ENCODE measurements at places on chromosomes 12 and 14. TPM values are rescaled to one million over a fixed set of nuclear protein-coding genes. Genes with fewer than 3 reads are reported as not detected.
A peak's percentile ranks its signal among the peaks of the same experiment; 100 is the strongest.

Gene LYZ
- total RNA-seq: 27.3 TPM

Gene GALNT16
- total RNA-seq: 2.0 TPM

Gene TCL1A
- not detected for total RNA-seq

Gene TROAP
- 0.46 TPM for total RNA-seq

Gene CELA1
- total RNA-seq: not detected

Gene TAS2R20
- total RNA-seq: 3.6 TPM

Gene PRPH
- total RNA-seq: 11.4 TPM

Gene FOXM1
- total RNA-seq: 1.2 TPM

Gene TMTC1
- 12.9 TPM for total RNA-seq

Gene HSPB8
- 96.9 TPM for total RNA-seq

Gene KLRD1
- 0.40 TPM for total RNA-seq

Gene CYP27B1
- 0.14 TPM for total RNA-seq

Gene IL31
- not detected for total RNA-seq

Gene KRT77
- total RNA-seq: 0.09 TPM

Gene SYCP3
- total RNA-seq: not detected

Gene ESPL1
- 0.55 TPM for total RNA-seq

Gene PSMA6
- total RNA-seq: 181 TPM

Gene BEST3
- total RNA-seq: 0.85 TPM

Gene KCNMB4
- 1.5 TPM for total RNA-seq

Gene EXD2
- 25.3 TPM for total RNA-seq

Gene ATF7IP
- total RNA-seq: 47.1 TPM

Gene TMEM229B
- 85.4 TPM for total RNA-seq

DNA sequence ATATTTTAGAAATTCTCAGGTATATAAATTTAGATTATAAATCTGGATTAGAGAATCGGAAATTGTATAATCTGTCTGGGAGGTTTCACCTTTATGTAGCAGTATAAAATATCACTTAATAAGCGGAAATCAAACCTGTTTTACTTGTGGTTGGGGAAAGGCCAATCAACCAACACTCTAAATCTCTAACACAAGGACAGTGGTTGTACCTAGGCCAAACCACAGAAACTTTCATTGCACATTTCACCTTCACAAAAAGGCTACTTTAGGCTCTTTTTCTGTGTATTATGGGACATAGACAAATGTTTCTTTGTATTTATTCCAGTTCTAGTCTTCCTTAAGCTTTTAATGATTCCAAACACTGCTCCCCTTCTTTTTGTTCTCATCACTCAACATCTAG lies 19.8 kb downstream of the ERH start:
- no peak for DNase-seq

DNA sequence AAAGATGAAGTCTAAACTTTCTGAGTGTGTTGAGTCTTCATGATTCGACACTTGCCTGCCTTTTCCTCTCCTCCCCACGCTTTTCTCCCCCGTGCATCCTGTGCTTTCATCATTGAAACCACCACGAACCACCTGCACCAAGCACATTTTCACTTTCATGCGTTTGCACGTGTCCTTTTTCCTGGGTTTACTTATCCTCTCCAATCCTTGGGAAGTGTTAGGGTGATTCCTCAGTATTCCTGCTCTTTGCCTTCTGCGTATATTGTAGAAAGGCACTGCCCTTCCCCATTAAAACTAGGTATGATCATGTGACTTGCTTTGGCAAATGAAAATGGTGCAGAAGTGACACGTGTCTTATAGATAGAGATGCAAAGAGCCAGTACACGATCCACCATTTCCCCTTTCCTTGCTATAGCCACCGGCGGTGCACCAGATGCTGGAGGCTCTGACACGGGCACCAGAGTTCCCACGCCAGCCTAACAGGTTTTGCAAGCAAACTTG lies 106.6 kb downstream of the BRMS1L start:
- DNase-seq: no peak

- DNase-seq: no peak
Measured at GRCh38 chr12:129152351-129153104, 299.2 kb downstream of the GLT1D1 start.

- no peak for DNase-seq
Measured at GRCh38 chr12:9673404-9674225, 4.1 kb downstream of the CLEC2D start.

DNA sequence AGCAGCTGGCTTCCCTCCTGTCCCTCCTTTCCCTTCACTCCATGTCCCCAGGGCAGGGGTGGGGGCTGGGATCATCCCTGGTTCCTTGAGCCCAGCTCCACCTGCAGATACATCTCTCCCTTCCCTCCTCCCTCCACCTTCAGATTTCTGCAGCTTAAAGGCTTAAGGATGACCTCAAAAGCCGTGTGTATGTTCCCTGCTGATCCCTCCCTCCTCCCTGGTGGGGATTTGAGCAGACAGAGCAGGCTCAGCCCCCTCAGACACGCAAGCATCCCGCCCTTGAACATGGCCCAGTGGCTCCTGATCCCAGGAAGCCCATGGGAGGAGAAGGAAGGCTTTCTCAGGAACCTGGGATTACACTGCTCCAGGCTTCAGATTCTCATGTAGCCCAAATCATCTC lies 82.9 kb upstream of the RIN3 start:
- DNase-seq: no peak

GRCh38 chr12:42473561-42473960 lies 116.0 kb downstream of the PRICKLE1 start:
- no peak for DNase-seq

- DNase-seq: no peak
Measured at GRCh38 chr12:9721394-9722092, 11.4 kb downstream of the CLECL1 start.

DNA sequence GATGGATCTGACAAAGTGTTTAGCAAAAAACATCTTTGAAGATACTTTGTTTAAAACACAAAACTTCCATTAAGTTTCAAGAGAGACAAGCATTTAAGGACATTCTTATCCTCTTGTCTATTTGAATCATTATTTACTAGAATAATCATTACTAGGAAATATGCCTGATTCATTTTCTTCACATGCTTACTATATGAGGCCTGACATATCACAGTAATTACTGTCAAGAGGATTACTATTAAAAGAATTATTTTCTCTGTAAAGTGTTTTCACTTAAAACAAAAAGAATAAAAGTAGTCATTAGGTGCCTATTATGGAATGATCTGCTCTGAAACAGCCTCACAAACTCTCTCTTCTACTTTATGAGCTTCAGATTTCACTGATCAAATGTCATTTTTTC lies 402.1 kb upstream of the MGAT4C start:
- DNase-seq: no peak

GRCh38 chr12:31523306-31523705 lies 67.6 kb downstream of the DENND5B start:
- DNase-seq: no peak

GRCh38 chr12:96177013-96177412 lies 17.2 kb upstream of the ELK3 start:
- DNase-seq: no peak

DNA sequence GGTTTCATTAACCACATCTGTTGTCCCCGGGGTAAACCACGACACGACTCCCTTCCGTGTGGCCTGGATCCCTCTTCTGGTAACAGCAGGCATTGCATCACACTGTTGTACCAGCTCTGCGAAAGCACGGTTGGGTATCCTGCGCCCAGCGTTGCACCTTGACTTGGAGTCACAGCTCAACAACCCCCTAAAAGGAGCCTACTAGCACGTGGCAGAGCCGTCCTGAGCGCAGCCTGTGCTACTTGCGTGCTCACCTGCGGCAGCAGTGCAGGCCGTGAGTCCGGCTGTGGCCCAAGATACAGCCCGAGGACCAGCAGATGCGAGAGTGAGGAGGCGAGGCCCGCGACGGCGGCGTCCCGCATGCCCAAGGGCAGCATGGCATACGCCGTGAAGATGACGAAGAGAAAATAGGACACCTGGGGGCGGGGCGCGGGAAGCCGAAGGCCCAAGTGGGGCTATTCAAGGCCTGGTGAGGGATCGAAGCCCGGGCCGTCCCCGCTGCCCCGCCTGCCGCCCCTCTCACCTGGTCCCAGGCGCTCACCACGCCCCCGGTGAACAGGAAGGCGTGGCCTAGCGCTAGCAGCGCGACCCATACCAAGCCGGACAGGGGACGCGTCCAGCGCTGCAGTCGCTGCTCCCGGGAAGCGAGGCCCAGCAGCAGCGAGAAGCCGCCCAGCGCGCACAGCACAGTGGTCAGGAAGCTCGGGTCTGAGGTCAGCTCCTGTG lies 2.4 kb downstream of the ADCY4 start:
- DNase-seq: peak; percentile 71

- DNase-seq: no peak
Measured at GRCh38 chr12:80553316-80553715, 109.3 kb downstream of the PTPRQ start.

- DNase-seq: no peak
Measured at GRCh38 chr12:2733493-2734355, 61.0 kb upstream of the FKBP4 start.

GRCh38 chr14:89340200-89341181 lies 76.5 kb downstream of the FOXN3 start:
- DNase-seq: peak; percentile 12

GRCh38 chr12:129753586-129753985 lies 150.2 kb downstream of the TMEM132D start:
- no peak for DNase-seq

DNA sequence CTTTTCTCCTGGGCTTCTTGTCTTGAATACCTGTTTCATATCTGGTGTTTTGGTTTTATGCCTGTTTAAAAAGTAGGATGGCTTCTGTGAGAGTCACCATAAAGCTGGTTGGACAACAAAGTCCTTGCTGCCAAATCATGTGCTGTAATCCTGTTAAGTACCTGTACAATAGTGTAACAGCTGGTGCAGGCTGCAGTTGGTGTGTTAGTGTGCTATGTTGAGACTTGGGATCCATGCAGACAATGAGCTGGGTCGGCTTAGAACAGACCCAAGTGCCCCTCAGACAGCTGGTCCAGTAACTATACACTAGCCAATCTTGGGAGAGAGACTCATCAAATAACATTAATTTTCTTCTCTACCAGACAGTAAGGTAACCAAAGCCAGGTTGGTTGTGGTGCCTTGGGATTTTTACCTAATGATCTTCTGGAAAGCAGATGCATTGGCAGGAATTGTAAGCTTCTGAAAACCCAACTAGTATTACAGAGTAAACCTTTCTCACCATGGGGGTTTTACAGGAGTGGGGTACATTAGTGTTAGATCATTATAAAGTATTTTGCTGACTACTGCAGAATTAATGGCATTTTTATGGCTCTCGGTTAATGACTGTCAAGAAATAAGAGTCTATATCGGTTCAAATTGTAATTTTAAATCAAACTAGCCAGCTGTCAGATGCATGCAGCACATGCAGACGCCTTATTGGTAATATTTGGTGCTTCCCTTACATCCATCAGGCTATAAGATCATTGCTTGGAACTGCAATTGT lies 231.2 kb downstream of the PDZRN4 start:
- no peak for DNase-seq

- DNase-seq: no peak
Measured at GRCh38 chr14:48937541-48938195, 648.5 kb downstream of the RPS29 start.

- DNase-seq: no peak
Measured at GRCh38 chr12:31368666-31369361, 42.9 kb upstream of the SINHCAF start.

DNA sequence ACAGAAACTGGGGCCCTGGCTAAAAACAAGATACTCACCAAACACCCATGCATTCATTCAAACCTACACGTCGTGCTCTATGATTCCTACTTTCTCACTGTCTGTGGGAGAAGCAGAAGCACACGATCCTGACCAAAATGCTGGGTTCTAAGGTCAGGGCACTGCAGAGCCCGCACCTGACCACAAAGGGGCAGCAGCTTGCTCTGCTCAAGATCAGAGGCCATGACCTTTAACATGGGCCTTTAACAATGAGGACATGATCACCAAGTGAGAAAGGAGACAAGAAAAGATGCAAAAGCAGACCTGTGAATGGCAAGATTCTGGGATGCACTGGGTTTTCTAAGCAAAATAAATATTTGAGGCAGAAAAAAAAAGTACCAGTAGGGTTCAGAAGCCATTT lies 40.1 kb upstream of the VPS33A start:
- no peak for DNase-seq

GRCh38 chr14:105026802-105027563 lies 6.1 kb upstream of the CDCA4 start:
- no peak for DNase-seq

- DNase-seq: no peak
Measured at GRCh38 chr14:64954491-64955240, 12.1 kb upstream of the GPX2 start.

- DNase-seq: no peak
Measured at GRCh38 chr14:24725311-24725710, 91.3 kb upstream of the GZMB start.

GRCh38 chr14:104678346-104678745 lies 11.1 kb upstream of the INF2 start:
- no peak for DNase-seq

DNA sequence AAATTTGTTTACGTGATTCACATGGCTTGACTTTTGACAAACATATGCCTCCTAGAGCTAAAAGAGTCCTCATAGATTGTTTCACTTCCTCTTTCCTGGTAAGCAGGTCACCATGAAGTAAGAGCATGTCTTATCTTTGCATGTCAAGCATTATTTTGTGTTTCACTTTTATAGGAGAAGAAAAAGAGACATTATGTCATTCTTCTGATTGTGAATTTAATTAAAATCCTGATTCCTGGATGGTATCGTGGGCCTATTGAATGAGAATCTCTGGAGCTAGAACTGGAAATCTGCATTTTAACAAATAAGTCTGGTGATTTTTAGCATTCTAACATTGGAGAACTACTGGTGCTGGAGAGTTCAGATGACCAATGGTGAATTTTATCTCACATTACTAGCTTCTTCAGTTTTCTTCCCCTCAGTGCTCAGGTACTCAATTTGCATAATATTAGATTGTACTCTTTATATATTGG lies 218.6 kb upstream of the ATP2B1 start:
- DNase-seq: no peak

DNA sequence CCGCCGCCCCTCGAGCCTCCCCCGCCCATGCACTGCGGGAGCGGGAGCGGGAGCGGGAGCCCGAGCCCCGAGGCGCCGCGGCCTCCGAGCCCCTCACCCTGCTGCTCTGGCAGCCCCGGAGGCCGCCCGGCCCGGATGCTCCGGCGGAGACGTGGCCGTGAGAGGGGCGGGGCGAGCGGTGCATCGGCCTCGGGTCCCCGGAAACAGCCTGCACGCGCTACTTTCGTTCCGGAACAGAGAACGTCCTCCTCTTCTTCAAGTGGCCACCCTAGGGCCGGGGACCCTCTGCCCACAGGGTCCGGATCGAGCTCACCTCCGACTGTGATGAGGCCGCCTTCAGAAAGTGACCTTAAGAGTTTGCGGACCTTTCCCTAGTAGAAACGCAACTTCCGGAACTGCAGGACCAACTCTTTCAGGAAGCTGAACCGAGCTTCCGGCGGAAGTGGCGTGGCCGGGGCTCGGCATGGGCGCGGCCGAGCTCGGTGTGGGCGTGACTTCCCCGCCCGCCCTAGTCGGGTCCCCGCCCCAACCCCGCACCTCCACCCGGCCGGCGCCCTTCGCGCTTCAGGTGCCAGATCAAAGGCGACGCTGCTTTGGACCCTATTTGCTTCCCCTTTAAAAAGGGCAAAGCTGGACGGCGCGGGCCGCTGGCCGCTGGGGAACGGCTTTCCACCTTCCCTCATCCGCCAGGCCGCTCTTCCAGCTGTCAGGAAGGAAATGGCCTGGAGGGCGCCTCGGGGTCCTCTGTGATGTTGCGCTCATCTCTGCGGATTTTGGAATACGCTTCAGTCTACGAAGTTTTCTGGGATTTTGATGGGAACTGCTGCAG lies at the start of gene GOLGA3:
TSS of gene GOLGA3 (minus strand) at position 164 of the 829 bp plus-strand sequence. CDS start 6,741 bp downstream, outside the sequence.
- DNase-seq: peak; percentile 93

- no peak for DNase-seq
Measured at GRCh38 chr12:104138797-104139152, 765 bp upstream of the NFYB start.

Measured in prostate gland (tissue), 2 donors.